Endothelial cell (in vitro differentiated cells): ENCODE measurements at places on chromosomes 5 and 9. TPM values are rescaled to one million over a fixed set of nuclear protein-coding genes. Genes with fewer than 3 reads are reported as not detected.

DNA sequence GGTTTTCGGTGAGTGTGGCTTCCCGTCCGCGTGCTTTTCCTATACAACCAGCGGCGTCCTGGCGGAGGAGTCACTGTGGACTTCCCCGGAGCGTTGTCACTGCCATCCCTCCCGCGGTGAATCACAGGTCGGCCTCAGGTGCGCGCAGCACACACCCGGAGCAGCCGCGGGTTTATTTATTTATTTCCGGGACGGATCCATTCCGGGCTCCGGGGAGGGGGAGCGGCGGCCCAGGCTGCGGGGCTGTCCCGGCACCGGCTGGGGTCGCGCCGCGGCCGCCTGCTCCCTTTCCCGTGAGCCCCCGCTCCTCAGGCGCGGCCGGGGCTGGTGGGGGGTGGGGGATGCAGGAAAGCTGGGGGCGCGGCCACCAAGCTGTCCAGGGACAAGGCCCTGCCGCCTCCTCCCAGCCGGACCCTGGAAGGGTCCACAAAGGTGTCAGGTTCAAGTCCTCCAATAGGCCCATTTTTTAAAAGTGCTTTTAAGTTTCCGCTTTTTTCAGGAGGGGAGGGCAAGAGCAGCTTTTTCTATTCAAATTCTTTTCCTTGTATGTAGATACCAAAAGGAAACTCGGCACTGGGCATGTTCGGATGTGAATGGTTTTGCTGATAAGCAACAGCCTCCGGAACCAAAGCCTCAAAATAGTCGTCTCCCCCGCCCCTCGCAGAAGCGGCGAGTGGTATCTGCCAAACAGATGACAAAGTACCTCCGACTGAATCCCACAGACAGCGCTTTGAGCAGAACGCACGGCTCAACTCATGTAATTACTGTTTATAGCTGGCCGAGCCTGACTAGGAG is 192.5 kb downstream of the CD180 start:
- H3K4me1 ChIP-seq = peaks cover 72% of the 10 kb centered on the region
- peaks cover 9% of the 10 kb centered on the region for H3K36me3 ChIP-seq
- H3K27ac ChIP-seq = peak overlapping the region; percentile 97

TMEM141 gene
- 73.0 TPM for total RNA-seq

- peak overlapping the region; percentile 29 for H3K4me3 ChIP-seq
- DNase-seq = no peak
- H3K27ac ChIP-seq = peak overlapping the region; percentile 58
- H3K4me1 ChIP-seq = peaks cover 52% of the 10 kb centered on the region
- H3K27me3 ChIP-seq = peaks cover 14% of the 10 kb centered on the region
- peaks cover 3% of the 10 kb centered on the region for H3K36me3 ChIP-seq
These were observed 3.2 kb upstream of the AKNA start for GRCh38 chr9:114390952-114391351.

- peaks cover 6% of the 10 kb centered on the region for H3K36me3 ChIP-seq
- peaks cover 42% of the 10 kb centered on the region for H3K4me1 ChIP-seq
- H3K4me3 ChIP-seq = peak overlapping the region; percentile 53
- H3K27me3 ChIP-seq = peaks cover 27% of the 10 kb centered on the region
- no peak for DNase-seq
These were observed 133.9 kb downstream of the C9orf50 start for GRCh38 chr9:129486756-129487657.

- H3K4me3 ChIP-seq = no peak overlapping the region
- no peak overlapping the region for H3K27ac ChIP-seq
- DNase-seq = no peak
- H3K4me1 ChIP-seq = peaks cover 5% of the 10 kb centered on the region
- H3K36me3 ChIP-seq = no peaks in the 10 kb centered on the region
These were observed 353.4 kb downstream of the TLE1 start for GRCh38 chr9:81335879-81336421.

ARL14EPL gene
- total RNA-seq = not detected

DNA sequence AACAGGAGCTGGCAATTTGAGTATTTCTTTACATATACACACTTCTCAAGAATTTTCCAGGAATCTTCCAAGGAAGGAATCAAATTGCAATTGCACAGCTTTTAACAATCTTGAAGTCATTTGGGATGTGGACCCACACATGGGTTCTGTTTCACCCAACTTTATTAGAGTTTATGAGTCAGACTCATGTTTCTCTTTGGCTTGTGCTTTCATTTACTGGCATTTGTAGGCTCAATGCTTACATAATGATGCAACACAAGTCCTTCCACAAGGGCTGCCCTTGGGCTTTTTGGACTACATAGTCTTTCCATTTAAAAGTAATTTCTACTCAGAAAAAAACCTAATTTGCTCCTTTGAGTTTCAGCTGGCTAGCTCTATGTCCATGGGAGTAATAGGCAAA is 4.6 kb upstream of the CDC37L1 start:
- H3K27me3 ChIP-seq = peaks cover 2% of the 10 kb centered on the region
- no peak overlapping the region for H3K4me3 ChIP-seq
- peaks cover 6% of the 10 kb centered on the region for H3K4me1 ChIP-seq
- H3K27ac ChIP-seq = no peak overlapping the region
- DNase-seq = no peak
- no peaks in the 10 kb centered on the region for H3K36me3 ChIP-seq

DNA sequence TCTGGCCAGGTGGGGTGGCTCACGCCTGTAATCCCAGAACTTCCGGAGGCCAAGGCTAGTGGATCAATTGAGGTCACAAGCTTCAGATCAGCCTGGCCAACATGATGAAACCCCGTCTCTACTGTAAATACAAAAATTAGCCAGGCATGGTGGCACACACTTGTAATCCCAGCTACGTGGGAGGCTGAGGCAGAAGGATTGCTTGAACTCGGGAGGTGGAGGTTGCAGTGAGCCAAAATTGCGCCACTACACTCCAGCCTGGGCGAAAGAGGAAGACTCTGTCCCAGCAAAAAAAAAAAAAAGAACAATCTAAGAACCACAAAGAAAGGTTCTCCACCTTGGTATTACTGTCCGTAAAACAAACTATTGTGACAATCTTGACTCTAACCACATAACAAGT is 9.7 kb downstream of the MYO10 start:
- H3K36me3 ChIP-seq = no peaks in the 10 kb centered on the region
- H3K4me3 ChIP-seq = no peak overlapping the region
- no peak overlapping the region for H3K27ac ChIP-seq
- peaks cover 2% of the 10 kb centered on the region for H3K27me3 ChIP-seq
- peaks cover 21% of the 10 kb centered on the region for H3K4me1 ChIP-seq
- no peak for DNase-seq

- peaks cover 2% of the 10 kb centered on the region for H3K27me3 ChIP-seq
- H3K36me3 ChIP-seq = no peaks in the 10 kb centered on the region
- H3K27ac ChIP-seq = no peak overlapping the region
- no peaks in the 10 kb centered on the region for H3K4me1 ChIP-seq
These were observed 6.8 kb downstream of the FAT2 start for GRCh38 chr5:151584057-151584937.

- no peak for DNase-seq
- H3K4me1 ChIP-seq = no peaks in the 10 kb centered on the region
- no peaks in the 10 kb centered on the region for H3K36me3 ChIP-seq
- no peak overlapping the region for H3K27ac ChIP-seq
- H3K27me3 ChIP-seq = no peaks in the 10 kb centered on the region
These were observed 77.9 kb upstream of the VPS13A start for GRCh38 chr9:77099388-77099787.

DNA sequence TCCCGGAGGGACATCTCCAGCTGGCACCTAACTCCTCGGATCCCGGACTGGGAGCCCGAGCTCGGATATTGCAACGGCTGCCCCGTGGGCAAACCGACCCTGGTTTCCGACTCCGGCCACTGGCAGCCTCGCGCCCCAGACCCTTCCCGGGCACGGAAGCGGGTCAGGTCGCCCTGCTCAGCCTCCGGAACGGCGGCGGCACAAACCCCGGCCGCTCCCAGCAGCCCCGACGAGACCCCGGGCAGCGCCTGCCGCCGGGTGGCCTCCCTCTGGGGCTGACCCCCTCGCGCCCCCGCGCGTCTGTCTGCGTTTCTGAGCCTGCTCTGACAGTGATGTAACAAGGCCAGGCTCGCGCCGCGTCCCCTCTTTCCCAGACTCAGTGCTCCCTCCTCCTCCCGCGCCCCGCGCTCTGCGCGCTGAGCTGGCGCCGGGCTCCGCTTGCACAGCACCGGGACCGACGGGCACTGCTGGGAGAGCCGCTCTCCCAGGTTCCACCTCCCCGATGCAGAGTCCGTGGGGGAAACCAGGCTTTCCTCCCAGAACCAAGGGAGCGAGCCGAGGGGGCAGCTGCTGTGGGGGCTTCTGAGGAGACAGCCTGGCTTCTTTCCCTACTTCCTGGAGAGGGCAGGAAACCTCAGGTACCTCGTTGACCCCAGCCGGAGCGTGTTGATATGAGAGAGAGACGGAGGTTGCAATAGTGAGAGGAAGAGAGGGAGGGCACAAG is at the start of gene TMEM215:
TMEM215 (plus strand) TSS at position 373 of the 724 bp plus-strand sequence. CDS start 644 bp downstream, outside the sequence.
- H3K4me1 ChIP-seq = peaks cover 2% of the 10 kb centered on the region
- DNase-seq = peak; percentile 61
- H3K27me3 ChIP-seq = peaks cover 9% of the 10 kb centered on the region
- H3K27ac ChIP-seq = no peak within 1 kb of the TSS
- H3K36me3 ChIP-seq = no peaks in the 10 kb centered on the region

- peaks cover 24% of the 10 kb centered on the region for H3K27me3 ChIP-seq
- H3K27ac ChIP-seq = peak overlapping the region; percentile 36
- peaks cover 3% of the 10 kb centered on the region for H3K36me3 ChIP-seq
- no peak overlapping the region for H3K4me3 ChIP-seq
- peaks cover 43% of the 10 kb centered on the region for H3K4me1 ChIP-seq
These were observed 156.6 kb upstream of the PHYKPL start for GRCh38 chr5:178389026-178389729.

PTGR1 gene
- 45.7 TPM for total RNA-seq

GRCh38 chr9:137672907-137673791 is 54.3 kb downstream of the EHMT1 start:
- H3K36me3 ChIP-seq = peaks cover 17% of the 10 kb centered on the region
- peaks cover 27% of the 10 kb centered on the region for H3K4me1 ChIP-seq
- no peak for DNase-seq
- H3K27ac ChIP-seq = peak overlapping the region; percentile 10

DNA sequence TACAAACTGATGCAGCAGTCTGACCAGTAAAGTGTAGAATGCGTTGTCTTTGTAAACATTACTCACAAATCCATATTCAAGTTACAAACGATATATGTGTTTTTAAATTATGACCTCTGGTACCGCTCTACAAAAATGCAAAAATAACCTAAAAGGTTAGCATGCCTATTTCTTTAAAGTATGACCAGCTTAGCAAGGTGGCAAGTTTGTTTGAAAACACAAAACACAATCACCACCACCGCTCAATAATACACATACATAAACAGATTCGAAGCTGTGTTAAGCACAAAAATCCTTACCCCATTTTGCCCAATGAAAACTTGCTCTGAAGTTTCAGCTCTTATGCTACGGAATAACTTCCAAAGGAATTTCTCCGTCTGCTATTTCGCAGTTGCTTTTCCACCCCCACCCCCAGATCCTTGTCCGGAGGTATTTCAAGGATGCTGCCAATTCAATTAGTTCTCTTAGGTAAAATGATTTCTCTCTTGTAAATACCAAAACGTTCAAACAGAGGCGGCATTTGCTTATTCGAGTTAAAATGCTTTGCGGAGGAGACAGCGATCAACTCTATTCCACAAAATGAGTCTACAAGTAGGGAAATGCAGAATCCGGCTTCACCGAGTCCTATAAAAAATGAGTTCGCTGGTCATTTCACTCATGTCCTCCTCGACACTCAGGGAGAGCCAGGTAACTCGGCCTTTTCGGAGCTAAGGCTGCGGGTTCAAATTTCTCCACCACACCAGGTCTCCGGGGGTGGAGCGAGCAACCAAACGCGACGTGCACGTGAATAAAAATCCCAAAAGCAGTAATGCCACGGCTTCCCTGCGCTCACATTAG is 1.2 kb downstream of the HOMER1 start:
- peak overlapping the region; percentile 92 for H3K27ac ChIP-seq
- H3K4me1 ChIP-seq = peaks cover 54% of the 10 kb centered on the region
- peak overlapping the region; percentile 94 for H3K4me3 ChIP-seq
- DNase-seq = peak; percentile 14
- peaks cover 9% of the 10 kb centered on the region for H3K27me3 ChIP-seq
- H3K36me3 ChIP-seq = peaks cover 3% of the 10 kb centered on the region

GRCh38 chr9:136080716-136081112 is 14.4 kb downstream of the NACC2 start:
- DNase-seq = no peak
- H3K27ac ChIP-seq = no peak overlapping the region
- H3K4me3 ChIP-seq = no peak overlapping the region
- peaks cover 3% of the 10 kb centered on the region for H3K36me3 ChIP-seq
- no peaks in the 10 kb centered on the region for H3K4me1 ChIP-seq

DNA sequence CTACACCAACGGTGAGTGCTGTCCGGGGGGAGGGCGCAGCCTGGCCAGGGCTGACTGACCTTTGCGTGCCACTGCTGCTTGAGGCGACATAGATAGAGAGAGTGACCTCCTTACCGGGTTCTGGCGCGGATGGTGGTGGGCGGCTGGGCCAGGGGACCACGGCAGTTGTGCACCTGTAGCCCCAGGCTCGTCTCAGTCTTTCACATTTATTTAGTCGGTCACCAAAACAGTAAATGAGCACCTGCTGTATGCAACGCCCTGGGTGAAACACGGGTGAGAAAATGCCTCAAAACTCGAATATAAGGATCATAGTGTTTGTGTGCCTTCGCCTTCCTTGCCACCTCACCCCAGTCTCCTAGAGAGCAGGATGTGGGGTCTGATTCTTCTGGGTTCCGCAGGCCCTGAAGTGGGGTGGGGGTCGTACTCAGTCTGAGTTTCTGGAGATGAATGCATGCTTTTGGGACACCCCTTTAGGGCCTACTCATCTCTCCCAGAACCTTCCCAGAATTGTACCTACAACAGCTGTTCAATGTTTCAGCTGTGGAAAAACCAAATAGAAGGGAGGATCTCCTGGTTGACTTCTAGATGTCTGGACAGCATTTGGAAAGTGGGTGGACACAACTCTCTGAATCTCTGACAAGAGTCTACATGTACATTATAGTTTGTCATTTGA is 714 bp downstream of the SEC24A start:
- H3K36me3 ChIP-seq = no peaks in the 10 kb centered on the region
- H3K27ac ChIP-seq = peak overlapping the region; percentile 92
- peaks cover 13% of the 10 kb centered on the region for H3K4me1 ChIP-seq

GRCh38 chr9:134377976-134378375 is 51.7 kb downstream of the RXRA start:
- H3K4me3 ChIP-seq = no peak overlapping the region
- DNase-seq = no peak
- peaks cover 23% of the 10 kb centered on the region for H3K4me1 ChIP-seq
- H3K27ac ChIP-seq = no peak overlapping the region

TAF11L6 gene
- not detected for total RNA-seq

ZMYND19 gene
- total RNA-seq = 25.6 TPM

COL27A1 gene
- 61.4 TPM for total RNA-seq

DNA sequence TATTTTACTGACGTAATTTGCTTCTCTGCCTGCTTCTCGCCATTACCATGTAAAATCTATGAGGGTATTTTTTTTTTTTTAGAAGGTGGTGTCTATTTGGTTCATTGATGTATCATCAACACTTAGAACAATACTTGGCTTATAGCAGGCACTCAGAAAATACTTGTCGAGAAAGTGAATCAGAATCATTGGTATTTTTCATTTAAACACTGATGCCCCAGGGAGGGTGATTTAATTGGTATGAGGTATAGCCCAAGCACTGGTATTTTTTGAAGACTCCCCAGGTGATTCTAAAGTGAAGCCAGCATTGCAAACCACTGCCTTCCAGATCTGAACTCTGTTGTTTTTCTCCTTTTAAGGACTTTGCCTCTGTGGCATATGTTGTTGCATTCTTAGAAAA is 16.6 kb downstream of the PDZD2 start:
- H3K27ac ChIP-seq = no peak overlapping the region
- DNase-seq = no peak
- H3K36me3 ChIP-seq = peaks cover 31% of the 10 kb centered on the region
- peaks cover 62% of the 10 kb centered on the region for H3K4me1 ChIP-seq
- H3K27me3 ChIP-seq = peaks cover 3% of the 10 kb centered on the region

FBXL7 gene
- 63.8 TPM for total RNA-seq

PCDHGB6 gene
- 60.0 TPM for total RNA-seq

SPOUT1 gene
- 62.1 TPM for total RNA-seq
